ENCODE measurements at places on chromosomes 2 and 18.

GRCh38 chr2:31140151-31140550 lies 1.9 kb upstream of the GALNT14 start:
- no peak for DNase-seq

GRCh38 chr2:27627963-27628766 lies 647 bp downstream of the CCDC121 start:
- DNase-seq: peak; percentile 23

DNA sequence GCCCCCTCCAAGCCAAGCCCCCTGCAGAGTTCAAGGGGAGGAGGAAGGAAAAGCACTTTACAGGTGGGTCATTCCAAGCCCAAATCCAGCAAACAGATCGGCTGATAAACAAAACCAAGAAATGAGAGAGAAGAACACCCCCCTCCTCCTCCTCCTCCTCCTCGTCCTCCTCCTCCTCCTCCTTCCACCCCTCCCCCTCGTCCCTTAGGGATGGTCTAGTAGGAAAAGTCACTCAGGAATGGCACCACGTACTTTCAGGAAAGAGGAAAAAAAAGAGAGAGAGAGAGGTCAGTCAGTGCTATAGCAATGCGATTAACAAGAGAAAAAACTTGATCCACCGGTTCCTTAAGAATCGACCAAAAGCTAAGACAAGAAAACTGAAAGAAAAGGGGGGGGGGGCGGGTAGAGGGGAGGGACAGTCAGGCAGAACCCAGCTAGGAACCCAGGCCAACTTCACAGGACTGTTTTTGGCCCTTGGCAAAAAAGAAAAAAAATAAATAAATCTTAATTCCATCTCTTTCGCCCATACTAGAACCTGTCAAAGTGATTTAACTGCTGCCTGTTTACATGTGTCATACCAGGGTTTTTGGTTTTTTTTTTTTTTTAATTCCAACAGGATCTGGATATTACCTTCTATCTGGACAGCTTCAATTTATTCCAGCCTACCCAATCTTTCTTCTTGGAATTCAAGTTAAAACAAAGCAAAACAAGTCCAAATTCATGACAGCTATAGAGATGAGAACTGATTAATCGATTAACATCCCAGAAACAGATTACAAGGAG lies 906 bp downstream of the IKZF2 start:
- DNase-seq: no peak

DNA sequence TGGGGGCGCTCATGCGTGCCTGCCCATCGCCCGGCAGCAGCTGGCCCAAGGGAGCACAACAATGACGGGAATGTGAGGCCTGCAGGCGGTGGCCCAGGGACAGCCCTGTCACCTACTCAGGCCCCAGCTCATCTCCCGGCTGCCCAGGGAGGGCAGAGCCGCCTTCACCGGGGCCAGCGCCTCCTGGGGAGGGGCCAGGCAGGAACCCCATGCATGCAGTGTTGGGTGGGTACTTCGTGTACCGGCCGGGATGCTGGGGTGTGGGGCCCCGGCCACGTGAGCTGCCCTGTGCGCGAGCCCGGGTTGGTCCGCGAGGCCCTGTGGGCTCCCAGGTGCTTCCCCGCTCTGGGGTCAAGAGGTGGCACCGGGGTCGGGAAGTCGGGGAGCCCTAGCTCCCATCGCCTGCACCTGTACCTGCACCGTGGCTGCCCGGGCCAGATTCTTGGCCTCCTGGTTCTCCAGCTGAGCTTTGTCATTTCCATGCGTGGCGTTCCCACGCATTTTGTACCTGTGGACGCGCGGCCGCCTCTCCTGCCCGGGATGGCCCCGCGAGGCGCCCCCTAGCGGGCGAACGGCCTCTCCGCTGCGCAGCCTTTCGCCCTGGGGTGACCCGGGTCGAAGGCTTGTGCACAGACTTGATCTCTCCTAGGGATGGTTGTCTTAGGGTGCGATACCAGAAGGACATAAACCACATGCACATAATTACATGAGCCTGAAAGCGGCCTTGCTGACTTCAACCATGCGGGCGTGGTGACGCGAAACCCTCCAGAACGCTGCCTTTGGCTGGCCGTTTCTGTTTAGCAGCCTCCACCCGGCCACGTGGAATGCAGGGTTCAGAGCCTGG lies 950 bp downstream of the KLHL30 start:
- peak; percentile 60 for DNase-seq

DNA sequence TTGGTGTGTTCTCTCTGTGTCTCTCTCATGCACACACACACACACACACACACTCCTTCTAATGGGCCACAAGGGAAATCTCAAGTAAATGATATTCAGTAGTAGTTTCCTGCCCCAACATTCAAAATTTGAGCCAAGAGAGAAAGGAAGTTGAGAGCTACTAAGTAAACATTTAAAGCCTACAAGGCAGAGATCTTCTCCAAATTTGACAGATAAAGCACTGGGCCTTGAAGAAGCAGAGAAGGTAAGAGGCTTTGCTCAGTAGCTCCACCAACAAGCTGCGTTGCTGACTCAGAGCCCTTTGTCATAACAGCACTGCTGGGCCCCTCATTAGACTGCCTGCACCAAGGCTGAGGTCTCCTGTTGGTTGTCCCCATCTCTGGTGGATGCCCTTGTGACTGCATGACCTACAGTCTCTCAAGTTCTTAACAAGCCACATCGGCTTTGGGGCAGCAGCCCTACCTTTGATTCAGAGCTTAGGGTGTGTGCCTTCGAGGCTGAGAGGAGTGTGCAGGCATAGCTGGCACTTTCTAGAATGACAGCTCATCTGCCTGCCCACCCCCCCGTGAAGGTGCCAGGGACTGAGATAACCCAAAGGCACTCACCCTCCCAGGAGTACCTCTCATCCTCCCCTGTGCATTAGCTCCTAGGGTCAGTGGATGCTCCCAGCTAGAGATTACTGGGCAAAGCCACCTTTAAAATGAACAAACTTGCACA lies 32.3 kb upstream of the NEB start:
- peak; percentile 32 for DNase-seq

GRCh38 chr18:6254456-6254855 lies 160.3 kb downstream of the L3MBTL4 start:
- no peak for DNase-seq

DNA sequence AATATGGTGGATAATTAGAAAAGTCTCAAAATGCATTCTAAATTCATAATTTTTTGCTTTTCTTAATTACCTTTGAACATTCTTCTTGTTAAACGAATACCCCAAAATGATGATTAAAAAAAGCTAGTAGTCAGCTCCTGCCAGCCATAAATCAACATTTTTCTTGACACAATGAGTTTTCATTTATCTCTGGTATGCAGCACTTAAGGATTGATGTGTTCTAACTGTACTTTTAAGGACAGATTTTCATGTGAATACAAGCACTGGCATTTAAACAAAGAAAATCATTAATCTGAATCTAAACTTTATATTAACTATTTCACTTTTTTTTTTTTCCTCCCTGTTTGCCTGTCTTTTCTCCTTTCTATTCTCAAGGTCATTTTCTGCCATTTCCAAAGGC lies 976.8 kb downstream of the TMEM182 start:
- no peak for DNase-seq
